CD4-positive, alpha-beta T cell treated with Interferon gamma for 1 hour (primary cell): ENCODE measurements at places on chromosomes 6 and 20.

GRCh38 chr6:9121549-9121948, 686.2 kb upstream of the SLC35B3 start:
- DNase-seq: no peak

DNA sequence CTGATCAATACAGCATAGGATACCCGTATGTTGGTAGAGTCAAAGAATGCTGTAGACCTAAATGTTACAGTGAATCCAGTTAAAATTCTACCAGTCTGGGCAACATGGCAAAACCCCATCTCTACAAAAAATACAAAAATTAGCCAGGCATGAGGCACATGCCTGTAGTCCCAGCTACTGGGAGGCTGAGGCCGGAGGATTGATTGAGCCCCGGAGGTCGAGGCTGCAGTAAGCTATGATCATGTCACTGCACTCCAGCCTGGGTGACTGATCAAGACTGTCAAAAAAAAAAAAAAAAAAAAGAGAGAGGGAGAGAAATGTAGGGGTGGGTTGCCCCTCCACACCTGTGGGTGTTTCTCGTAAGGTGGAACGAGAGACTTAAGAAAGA, 167.5 kb downstream of the SLC16A10 start:
- no peak for DNase-seq

GRCh38 chr6:29552512-29553051, 7.0 kb downstream of the UBD start:
- peak; percentile 30 for DNase-seq

GRCh38 chr20:38109591-38110524, 55.2 kb downstream of the TGM2 start:
- no peak for DNase-seq

DNA sequence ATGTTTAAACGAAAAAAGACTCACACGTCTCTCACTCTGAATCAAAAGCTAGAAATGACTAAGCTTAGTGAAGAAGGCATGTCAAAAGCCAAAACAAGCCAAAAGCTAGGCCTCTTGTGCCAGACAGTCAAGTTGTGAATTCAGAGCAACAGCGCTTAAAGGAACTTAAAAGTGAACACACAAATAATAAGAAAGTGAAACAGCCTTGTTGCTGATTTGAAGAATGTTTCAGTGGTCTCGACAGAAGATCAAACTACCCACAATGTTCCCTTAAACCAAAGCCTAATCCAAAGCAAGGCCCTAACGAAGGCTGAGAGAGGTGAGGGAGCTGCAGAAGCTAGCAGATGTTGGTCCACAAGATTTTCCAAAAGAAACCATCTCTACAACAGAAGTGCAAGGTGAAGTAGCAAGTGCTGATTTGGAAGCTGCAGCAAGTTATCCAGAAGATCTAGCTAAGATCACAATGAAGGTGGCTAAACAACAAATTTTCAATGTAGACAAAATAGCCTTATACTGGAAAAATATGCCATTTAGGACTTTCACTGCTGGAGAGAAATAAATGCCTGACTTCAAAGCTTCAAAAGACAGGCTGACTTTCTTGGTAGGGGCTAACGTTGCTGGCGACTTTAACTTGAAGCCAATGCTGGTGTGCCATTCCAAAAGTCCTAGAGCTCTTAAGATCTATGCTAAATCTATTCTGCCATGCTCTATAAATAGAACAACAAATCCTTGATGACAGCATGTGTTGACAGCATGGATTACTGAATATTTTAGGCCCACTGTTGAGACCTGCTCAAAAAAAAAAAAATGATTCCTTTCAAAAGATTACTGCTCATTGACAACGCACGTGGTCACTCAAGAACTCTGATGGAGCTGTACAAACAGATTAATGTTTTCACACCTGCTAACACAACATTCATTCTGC, 40.3 kb downstream of the SEC63 start:
- no peak for DNase-seq

GRCh38 chr6:145372671-145373151, 362.6 kb downstream of the EPM2A start:
- no peak for DNase-seq

DNA sequence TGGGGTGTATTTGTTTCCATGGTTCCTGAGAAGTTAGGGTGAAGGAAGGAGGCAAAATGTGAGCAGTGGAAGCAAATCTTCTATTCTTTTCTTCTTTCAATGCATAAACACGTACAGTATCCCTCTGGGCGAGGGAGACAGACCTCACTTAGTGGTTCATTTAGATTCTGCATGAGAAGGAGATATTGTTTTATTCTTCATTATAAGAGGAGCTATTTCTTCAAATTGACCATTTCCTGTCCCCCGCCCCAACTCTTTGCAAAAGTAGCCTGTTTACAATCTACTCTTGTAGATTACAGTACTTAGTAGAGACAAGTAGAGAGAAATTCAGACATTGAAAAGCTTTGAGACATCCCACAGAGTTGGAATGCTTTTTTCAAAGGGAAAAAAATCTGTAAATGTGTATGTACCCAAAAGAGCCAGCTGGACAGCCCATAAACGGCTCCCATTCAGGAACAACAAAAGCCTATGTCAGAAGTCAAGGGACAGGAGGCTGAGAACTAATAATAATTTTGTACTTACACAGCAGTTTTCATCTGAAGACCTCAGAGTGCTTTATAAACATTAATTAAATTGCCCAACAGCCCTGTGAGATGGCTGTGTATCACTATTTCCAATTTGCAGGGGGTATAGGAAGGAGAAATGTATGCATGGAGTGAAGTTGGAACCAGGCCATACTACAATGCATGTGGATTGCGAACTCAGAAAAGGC, 23.9 kb downstream of the CD83 start:
- no peak for DNase-seq

DNA sequence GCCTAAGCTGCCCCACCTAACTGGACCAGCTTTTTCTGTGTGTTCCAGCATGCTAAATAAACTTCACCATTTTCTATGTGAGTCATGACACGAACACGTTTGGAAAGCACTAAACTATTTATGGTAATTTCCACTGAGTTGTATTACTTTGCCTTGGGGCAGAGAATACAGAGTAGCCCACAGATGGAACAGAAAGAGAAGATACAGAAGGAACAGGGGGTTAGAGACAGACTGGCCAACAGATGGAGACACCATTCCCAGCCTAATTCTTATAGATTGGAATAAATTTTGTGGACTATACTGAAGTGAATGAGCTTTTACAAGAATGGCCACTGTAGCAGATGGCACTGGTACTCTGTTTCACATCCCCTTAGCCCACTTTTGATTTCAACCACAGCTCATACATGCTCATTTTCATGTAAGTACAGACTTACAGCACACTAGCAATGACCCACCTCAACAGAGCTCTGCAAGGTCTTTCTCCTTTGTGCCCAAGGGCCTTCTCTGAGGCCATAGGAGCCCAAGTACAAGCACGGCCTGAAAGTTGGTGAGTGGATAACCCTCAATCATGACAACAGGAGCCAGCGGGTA, 13.1 kb upstream of the NT5DC1 start:
- no peak for DNase-seq

GRCh38 chr6:2624177-2624576, 126.5 kb downstream of the MYLK4 start:
- DNase-seq: no peak

DNA sequence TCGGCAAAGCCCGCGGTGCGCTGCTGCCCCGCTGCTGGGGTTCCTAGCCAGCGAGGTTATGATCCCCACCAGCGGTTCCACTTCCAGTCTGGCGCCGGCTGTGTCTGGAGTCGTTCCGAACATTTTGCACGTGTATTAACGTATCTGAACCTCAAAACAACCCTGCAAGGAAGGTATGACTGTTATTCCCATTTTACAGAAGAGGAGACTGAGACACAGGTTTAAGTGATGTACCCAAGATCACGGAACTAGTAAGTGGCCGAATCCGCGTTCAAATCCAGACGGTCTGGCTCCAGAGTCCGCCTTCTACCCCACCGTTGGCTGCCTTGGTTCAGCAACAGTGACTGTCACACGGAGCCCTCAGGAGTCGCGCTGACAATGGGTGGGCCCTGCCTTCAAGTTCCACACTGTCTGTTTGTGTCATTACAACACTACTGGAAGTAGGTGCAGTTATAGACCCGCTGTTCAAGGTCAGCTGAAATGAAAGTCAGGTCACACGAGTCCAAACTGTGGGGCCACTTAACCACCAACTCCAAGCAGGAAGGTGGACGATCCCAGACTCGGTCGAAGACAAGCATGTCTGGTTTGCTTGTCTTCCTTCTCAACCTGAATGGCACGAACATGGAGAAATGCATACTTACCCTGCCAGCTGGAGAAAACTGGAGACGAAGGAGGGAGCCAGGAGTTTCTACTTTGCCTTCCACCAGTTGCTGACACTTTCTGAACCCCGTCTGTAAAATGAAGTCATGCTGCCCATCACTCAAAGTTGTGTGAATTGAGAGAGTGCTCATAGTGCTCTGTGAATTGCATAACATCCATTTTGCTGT, 803 bp upstream of the SRXN1 start:
- no peak for DNase-seq

DNA sequence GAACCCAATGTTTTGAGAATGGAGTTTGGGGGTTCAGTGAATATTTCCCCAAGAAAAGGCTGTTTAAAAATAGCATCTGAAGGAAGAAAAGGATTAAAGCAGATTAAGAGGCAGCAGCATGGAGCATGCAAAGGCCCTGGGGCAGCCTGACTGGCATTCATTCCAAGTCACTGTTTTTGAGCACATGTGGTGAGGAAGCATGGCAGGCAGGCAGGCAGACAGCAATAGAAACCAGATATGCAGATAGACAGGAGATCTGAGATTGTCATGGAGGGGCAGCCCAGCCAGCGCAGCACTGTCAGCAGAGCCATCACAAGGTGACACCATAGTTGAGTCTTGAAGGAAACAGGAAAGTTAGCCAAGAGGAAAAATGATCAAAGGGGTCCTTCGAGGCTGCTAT, 37.8 kb downstream of the SIRPA start:
- DNase-seq: no peak

DNA sequence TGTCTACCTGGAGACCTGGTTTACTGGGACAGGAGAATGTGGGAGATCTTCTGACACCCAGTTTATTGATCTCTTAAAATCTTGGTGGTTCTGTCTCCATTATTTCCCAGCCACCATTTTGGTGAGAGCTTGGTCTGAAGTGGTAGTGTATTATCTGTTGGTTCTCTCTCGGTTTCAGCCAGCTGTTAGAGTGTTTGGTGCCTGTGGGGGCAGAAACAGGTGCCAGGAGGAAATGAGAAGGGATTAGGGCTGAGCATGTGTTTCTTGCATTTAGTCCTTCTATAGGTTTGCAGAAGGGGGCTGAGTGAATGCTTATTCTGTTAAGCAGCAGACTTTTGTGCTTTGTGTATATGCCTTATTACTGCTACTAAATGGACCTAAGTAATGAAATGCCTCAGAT, 9.6 kb downstream of the JARID2 start:
- no peak for DNase-seq

DNA sequence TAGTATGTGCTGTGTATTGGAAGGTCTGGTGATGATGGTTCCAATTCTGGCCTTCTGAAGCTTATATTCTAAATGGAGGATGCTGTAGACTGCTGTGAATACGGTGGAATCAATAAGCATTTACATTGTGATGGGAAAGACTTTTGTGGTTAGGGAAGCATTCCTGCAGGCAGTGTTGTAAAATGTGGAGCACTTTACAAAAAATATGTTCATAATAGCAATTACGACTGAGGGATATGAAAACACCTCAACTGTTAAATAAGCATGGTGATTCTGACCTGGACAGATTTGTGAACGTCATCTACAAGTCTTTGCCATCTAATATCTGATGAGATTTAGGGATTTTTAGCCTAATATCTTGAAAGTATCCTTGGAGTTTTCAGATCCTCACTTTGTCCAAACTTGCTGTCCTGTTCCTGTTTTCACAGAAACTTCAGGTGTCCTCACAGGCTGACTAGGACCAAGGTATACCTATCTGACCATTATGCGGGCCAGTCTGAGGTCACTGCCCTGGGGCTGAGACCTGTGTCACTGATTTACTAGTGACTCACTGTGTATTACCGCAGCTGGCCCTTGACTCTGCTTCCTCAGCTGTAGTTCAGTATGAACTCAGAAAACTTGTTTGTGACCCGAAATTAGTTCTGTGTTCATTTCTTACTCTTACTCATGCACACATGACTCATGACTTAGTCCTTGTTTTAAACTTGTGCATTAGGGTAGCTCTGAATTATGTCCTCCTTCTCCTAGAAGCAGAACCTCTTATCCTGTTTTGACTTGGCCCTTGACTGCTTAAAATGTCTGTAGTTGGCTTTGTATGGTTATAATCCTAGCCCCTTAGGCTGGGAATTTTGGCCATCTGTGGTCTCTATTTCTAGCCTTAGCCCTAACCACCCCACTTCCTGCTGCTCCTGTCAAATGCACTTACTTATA, 343.0 kb downstream of the CDKAL1 start:
- no peak for DNase-seq

DNA sequence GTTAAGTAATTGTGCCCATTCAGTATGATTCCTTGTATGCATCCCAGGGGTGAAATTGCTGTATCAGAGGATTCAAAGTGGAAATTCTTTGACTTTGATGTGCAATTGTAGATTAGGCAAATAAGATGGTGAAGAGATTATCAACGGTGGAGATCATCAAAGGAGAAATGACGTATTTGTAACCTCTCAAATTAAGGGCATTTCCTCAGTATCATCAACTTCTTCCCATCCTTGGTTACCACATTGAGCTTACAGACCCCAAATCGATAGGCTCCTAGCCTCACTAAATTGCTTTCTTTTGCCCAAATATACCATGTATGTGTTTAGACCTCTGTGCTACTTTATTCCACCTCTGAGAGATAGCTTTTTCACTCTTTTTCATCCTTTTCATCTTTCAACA, 213.1 kb upstream of the ZFP64 start:
- DNase-seq: no peak

GRCh38 chr20:61024390-61024789, 227.7 kb upstream of the CDH4 start:
- no peak for DNase-seq

DNA sequence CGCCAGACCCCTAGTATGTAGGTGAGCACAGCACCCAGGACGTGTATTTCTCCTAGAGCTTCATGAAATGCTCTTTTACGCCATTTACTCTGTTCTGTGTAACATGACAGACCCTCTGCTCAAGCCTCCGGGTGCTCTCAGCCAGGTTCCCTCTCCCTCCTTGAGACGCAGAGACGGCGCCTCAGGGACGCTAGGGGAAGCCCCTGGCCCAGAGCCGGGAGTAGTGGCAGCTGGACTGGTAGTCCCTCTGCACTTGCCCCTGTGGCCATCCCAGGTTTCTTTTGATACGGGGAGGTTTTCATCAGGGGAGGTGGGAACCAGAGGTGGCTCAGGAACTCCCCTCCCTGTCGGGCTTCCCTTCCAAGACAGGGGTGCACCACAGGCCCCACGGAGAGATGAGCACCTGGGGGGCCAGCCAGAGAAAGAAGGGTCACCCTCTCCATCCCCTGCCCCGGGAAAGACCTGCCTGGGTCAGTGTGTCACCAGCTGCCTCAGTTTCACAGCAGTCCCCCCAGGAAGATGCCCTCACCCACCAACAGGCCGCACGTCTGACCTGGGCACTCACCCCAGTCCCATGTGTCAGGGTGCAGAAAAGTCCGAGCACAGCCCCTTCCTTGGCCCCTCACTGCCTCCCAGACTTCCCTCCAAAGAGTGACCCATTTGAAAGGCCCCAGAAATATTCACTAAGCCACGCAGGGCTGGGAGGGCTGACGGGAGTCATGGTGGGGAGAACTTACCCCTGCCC, 58.1 kb upstream of the AFDN start:
- no peak for DNase-seq

- no peak for DNase-seq
Observed at GRCh38 chr20:54179946-54180345, 6.2 kb upstream of the CYP24A1 start.
